ENCODE measurements at places on chromosomes 13 and 19.
A peak's percentile ranks its signal among the peaks of the same experiment; 100 is the strongest.

- no peak for DNase-seq
Measured at GRCh38 chr13:44308352-44308751, 65.3 kb upstream of the SERP2 start.

- no peak for DNase-seq
Measured at GRCh38 chr13:23767838-23768237, 121.4 kb downstream of the MIPEP start.

DNA sequence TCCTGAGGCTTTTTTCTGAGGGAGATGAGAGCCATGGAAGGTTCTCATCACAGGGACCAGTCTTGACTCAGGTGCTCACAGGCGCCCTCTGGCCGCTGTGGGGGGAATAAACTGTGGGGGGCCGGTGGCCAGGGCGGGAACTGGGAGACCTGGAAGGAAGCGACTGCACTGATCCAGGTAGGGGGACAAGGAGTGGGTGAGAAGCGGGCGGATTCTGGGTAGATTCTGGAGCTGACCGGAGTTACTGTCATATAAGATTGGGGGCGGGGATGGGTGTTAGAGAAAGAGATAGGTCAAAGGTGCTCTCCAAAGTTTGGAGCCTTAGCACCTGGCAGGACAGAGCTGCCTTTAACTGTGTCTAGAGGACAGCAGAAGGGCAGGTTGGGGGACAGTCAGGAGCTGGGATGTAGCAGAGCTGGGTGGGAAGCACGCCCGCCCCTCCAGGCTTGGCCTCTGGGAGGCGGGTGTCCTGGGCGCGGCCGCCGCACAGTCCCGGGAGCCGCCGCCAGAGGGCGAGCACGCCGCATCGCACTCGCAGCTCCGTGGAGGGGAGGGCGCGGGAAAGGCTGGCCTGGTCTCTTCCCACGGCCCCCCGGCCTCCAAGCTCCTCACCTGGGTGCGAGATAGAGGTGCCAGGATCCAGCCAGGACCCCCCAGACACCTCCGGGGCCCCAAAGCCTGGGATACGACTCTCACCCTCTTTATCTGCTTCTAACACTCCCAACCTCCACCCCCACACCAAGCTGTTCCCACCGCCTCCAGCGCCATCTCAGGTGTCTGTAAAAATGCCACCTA lies 4.2 kb upstream of the DAND5 start:
- peak; percentile 75 for DNase-seq

DNA sequence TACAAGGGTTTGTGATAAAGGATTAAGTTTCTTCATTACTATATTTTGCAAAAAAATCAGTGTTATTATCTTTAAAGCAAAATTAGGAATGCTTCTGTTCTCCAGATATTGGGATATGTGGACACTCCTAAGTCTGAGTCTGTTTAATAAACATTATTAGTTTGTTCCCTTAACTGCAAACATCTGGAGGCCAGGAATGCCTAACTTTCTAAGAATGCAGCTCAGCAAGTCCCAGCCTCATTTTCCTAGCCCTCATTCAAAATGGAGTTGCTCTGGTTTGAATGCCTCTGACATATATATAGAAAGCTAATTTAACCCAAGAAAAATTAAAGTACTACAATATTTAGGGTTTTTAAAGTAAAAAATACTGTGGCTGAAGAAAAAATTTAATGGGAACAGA lies 33.6 kb upstream of the EDNRB start:
- DNase-seq, result no peak

DNA sequence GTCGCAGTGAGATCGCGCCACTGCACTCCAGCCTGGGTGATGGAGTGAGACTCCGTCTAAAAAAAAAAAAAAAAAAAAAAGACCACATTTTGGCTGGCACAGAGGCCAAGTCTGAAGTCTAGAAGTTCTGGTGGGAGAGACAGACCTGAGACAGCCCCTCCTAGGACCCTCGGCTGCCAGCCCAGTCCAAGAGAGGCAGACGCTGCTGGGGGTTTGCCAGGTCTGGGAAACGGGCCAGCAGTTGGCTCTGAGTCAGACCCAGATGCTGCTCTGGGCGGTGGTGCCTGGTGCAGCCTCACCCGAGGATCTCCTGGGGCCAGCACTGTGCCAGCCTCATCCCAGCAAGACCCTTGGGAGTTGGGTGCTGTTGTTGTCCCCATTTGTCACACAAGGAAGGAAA lies 5.8 kb downstream of the FCHO1 start:
- DNase-seq, result no peak

DNA sequence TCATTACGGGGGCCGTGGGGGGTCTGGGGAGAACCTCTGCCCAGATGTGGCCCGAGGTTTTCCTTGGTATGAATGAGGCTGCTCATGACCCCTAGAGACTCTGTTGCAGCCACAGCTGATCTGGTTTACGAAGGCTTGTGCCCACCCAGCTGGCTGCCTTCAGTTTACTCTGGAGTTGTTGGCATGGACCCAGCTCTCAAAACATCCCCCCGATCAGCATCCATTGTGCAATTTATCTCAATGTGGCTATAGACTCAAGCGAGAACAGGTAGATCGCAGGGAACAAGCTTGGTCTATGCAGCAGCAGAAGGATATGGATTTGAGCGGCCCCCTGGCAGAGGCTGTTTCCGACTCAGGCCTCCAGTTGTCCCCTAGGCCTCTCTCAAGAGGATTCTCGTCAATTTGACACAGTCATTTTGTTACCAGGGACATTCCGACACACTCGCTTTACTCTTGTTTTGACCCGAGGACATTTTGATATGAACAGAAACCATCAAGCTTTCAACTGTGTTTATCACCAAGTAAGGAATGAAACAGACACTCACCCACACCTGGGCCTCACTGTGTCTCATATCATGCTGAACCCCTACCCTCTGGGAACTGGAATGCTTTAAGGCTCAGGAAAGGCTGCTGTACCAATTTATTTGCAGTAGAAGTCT lies 161.5 kb downstream of the KATNAL1 start:
- peak; percentile 23 for DNase-seq

GRCh38 chr13:29754473-29754806 lies 96.0 kb downstream of the UBL3 start:
- DNase-seq, result no peak

DNA sequence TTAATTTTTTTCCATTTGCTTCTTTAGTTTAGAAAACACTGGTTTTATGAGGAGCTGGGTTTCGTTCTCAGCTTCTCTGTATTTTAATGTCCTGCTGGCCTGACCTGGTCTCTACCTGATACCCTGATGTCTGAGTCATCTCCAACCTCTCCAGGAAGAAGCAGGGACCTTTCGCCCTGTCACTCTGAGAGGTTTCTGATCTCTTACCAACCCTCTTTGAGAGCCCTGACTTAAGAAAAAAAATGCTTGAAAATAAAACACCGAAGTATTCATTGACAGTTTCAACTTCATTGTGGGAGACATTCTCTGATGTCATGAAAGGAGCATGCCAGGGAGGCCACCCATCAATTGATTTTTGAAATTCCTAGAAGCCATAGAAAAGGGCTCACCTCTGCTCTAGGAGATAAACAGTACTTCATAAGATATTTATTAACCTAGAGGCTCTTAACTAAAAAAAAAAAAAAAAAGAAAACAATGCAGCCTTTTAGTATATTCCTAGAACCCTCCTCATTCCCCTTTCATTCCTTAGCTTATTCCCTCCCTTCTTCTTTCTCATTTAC lies 234.8 kb downstream of the ENOX1 start:
- DNase-seq, result no peak

- DNase-seq, result no peak
Measured at GRCh38 chr13:40410315-40410714, 256.1 kb downstream of the FOXO1 start.

- no peak for DNase-seq
Measured at GRCh38 chr13:23427342-23427843, 6.1 kb downstream of the SACS start.

- no peak for DNase-seq
Measured at GRCh38 chr13:41613471-41613870, 156.1 kb downstream of the RGCC start.
